ENCODE measurements at places on chromosomes 1 and 21. TPM values are rescaled to one million over a fixed set of nuclear protein-coding genes. Genes with fewer than 3 reads are reported as not detected.

DNA sequence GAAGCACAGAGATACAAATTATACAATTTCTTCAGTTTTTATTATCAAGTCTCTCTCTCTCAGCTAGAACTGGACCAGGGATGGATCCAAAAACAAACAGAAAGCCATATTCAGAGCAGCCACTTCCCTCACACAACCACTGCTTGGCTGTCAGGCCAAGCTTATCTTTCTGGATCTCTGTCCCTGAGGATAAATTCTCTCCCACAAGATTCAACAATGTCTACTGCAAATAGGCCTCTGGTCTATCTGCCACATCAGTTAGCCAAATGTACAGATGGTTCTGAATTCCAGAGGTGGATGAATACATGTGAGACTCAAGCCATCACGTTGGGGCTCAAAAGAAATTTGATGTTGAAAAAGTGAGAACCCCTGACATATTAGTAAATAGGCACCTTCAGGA lies 350.9 kb downstream of the LTN1 start:
- ATAC-seq = no peak

GRCh38 chr1:42118125-42118524 lies 35.1 kb upstream of the GUCA2B start:
- no peak for ATAC-seq

GRCh38 chr1:50352428-50352827 lies 70.8 kb downstream of the DMRTA2 start:
- ATAC-seq = no peak

GRCh38 chr21:42107881-42108553 lies 36.9 kb downstream of the UMODL1 start:
- ATAC-seq = peak; percentile 88

Gene KAZN
- 33.9 TPM for total RNA-seq

- ATAC-seq = no peak
These were observed 4.0 kb downstream of the ZBTB7B start for GRCh38 chr1:155006601-155007101.

Gene NCDN
- 10.6 TPM for total RNA-seq

Gene SPRR4
- not detected for total RNA-seq

- ATAC-seq = no peak
These were observed 21.9 kb downstream of the NCF2 start for GRCh38 chr1:183568176-183569021.

DNA sequence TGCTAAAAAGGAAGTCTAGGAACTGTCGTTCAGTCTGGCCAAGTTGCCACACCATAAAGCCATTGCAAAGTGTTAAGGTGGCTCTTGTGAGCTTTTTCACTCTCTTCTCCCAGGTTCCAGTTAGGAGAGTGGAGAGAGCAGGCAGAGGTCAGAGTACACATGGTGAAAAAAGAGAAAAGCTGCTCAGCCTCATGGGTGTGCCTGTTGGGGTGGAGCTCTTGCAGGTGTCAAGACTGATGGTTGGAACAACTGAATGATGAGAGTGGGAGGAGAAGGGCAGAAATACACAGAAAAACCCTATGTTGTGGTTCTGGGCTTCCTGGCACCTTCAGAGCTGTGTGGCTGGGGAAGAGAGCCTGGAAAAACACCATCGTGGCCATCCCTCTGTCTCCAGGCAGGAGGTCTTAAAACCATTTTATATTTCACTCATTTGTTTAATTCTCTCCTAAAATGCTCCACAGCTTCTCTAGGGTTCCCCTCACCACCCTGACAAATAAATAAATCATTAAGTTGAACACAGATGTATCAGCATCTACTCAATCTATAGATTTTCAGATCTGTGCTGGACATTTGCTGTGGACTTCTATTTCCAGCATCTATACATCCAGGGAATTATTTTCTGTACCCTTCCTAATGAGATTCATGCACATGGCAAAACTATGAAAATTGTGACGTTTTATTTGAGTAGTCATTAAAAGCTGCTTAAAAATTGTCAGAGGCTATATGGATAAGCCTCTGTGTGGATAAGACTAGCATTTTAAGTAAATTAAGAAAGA lies 17.5 kb downstream of the UBASH3A start:
- no peak for ATAC-seq

DNA sequence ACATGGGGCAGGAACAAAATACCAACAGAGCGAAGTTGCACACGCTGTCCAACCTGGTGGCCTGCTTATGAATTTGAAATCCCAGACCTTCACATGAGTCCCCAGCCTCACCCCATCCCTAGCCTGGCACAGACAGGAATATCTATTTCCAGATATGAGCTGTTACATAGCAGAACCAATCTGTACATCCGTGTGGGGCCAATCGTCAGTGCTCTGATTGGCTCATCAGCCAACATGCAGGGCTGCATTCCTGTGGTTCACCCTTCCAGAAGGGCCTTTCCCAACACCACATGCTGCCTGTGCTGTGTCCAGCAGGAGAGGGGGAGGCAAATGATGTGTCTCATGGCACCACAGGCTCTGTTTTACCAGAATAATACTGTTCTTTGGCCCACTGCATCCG lies 31.3 kb downstream of the CCN1 start:
- ATAC-seq = peak; percentile 70

DNA sequence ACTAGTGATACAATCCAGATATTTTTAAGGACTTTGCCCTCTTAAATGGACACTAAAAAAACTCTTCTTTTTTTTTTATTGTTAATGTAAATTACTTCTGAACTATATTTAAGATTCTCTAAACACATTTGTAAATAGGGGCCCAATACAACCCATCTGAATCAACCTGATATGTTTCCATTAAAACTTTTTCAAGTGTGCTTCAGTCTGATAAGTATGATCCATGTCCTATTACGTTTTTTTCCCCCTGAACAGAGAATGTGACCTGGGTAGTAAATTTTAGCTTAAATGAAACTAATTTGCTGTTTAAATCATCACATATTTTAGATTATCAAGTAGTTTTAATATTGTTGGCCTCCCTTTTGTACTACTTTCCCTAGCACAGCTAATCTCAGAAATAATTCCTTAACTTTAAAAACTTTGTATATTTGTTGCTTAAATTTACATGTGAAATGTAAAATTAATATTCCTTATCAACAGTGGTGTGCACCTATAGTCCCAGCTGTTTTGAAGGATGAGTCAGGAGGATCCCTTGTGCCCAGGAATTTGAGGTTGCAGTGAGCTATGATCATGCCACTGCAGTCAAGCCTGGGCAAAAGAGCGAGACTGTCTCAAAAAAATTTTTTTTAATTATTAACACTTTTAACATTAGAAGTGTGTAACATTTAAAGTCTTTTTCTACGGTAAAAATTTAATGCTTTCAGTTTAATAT lies 3.0 kb upstream of the PKN2 start:
- no peak for ATAC-seq

Gene LIPI
- total RNA-seq = not detected

DNA sequence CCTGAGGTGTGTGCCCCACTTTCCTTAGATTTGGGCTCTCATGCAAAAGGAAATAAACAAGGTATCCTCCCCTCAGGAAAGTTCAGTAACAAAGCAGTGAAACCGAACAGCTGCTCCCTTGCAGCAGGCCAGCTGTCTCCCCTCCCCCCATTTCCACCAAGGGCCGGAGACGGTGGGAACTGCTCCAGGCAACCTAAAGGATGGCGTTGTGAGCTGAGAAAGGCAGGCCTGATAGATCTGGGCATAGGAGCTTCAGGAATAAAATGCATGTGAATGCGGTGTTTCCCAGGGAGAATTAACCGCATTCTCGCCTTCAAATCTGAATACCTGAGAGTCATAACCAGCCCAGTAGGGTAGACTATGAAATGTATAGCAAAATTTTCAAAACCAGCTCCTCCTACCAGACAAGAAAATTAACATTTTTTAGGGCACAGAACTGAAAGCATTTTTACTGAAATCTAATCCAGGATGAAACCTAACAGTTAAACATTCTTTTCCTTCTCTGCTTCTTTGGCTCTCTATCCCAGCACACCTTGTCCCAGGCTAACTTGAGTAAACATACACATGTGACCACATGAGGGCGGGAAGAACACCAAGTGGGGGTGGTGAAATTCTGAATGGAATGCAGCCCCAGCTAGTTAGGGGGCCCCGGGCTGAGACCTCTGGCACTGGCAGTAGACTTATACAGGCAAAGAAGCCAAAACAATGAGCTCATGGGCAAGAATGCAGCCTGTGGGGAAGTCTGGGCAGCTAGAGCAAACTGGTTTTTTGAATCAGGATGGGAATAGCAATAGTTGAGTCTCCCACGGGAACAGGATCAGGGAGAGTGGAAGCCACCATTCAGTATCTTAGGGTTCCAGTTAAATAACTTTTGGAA lies 11.5 kb downstream of the MCL1 start:
- ATAC-seq = peak; percentile 59

Gene C2CD4D
- total RNA-seq = 0.24 TPM

GRCh38 chr21:41894511-41894910 lies 15.4 kb upstream of the PRDM15 start:
- no peak for ATAC-seq

Gene RAB3B
- total RNA-seq = 0.04 TPM

Gene PROX1
- total RNA-seq = 0.88 TPM

- peak; percentile 64 for ATAC-seq
These were observed 25.0 kb upstream of the POU3F1 start for GRCh38 chr1:38071312-38072256.

Gene USP16
- 21.7 TPM for total RNA-seq

Gene ITGB2
- 7.1 TPM for total RNA-seq

Gene C8B
- total RNA-seq = not detected

Measured in esophagus mucosa (tissue), 1 donor.